Bronchial epithelial cell (primary cell): ENCODE measurements at places on chromosomes 5 and 9. TPM values are rescaled to one million over a fixed set of nuclear protein-coding genes. Genes with fewer than 3 reads are reported as not detected.

Gene SCAI
- 4.7 and 7.1 TPM in 2 replicates for total RNA-seq

Gene BHMT
- not detected in 2 replicates for total RNA-seq

Gene PLAC8L1
- total RNA-seq, result 0.38 and 0.53 TPM in 2 replicates

Gene RAPGEF6
- 14.2 and 31.1 TPM in 2 replicates for total RNA-seq

Gene RNF183
- 0.26 and 0.38 TPM in 2 replicates for total RNA-seq

Gene ANXA2R
- total RNA-seq, result 0.26 TPM in 2 replicates

Gene TXNDC8
- total RNA-seq, result not detected in 2 replicates

Gene TICAM2
- total RNA-seq, result 0.26 and 0.38 TPM in 2 replicates
